ENCODE measurements at places on chromosomes 13 and 19. TPM values are rescaled to one million over a fixed set of nuclear protein-coding genes. Genes with fewer than 3 reads are reported as not detected.
A peak's percentile ranks its signal among the peaks of the same experiment; 100 is the strongest.

GRCh38 chr13:50355797-50356196 is 340.6 kb downstream of the KCNRG start:
- DNase-seq = no peak

DNA sequence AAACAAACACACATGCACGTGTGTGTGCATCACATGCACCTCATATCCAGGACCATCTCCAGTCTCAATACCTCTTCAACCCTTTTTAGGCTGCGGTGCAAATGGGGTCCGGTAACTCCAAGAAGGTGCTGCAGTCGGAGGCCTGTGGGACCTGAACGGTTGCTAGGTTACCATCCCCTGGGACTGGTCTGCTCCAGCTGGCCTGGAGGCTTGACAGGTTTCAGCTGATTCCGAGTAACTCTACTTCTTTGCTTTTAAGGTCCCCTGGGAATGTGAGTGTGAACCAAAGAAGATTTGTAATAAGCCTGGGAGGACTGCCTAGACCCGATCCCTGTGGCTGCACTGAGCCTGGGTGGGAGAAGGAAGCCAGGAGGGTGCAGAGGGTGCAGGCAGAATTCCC is 117.5 kb downstream of the CCNA1 start:
- peak; percentile 29 for DNase-seq

The CRYL1 gene
- polyA plus RNA-seq = 25.2 TPM

- DNase-seq = no peak
These were observed 16.6 kb upstream of the ATP12A start for GRCh38 chr13:24663586-24663985.

The PRRG2 gene
- 0.17 TPM for polyA plus RNA-seq

DNA sequence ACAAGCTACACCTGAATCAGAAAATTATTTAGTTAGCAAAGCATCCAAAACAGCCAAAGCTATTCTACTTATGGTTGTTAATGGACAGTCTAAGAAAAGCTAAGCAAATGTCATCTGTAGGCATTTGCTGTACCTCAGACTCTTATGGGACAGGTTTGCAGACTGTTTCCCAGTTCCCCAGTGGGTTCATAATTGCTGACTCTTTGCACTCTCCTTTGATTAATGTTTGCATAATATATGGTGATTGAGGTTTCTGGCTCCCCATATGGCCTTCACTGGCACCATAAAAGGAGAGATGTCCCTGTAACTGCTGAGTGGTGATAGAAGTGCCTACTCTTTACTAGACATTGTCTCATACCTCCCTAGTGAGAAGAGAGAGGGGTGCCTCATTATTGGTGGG is 142.1 kb downstream of the GPC6 start:
- no peak for DNase-seq

DNA sequence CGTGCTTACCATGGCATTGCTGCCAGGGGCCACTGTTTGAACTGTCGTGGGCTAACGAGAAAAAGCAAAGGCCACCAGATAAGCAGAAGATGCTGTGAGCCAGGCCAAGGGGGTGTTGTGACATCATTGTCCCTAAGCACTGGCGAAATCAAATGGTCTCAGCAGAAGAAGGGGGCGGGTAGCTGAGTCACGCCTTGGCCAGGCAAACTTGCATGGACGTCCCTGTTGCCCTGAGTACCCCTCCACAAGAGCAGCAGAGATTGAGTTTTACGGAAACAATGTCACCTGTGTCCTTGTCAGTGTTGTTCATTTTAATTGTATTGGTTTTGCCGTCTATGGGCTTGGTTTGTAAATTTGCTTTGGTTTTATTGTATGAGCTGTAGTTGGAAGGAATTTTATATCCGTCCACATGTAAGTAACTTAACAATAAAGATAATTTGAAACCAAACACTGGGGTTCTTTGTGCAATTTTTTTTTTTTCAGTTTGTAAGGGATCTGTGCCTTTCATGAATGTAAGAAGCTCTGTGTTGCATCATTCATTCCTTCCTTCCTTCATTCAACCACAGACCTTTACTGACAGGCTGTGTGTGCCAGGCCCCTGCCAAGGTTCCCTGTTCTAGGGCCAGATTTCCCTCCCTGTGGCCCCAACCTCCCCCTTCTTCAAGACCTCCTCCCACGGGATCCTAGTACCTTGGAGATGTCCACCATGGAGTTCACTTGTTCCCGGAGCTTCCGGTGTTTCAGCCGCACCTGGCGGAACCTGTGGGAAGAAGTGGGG is 12.3 kb downstream of the KCNN4 start:
- DNase-seq = no peak

- DNase-seq = peak; percentile 85
These were observed 567 bp upstream of the SMG9 start for GRCh38 chr19:43755256-43755801.

The ZNF175 gene
- polyA plus RNA-seq = 9.5 TPM

GRCh38 chr13:36767276-36767675 is 51.7 kb upstream of the RFXAP start:
- no peak for DNase-seq

The F7 gene
- polyA plus RNA-seq = not detected

- DNase-seq = no peak
These were observed 2.7 kb upstream of the GATAD2A start for GRCh38 chr19:19402656-19403372.

- no peak for DNase-seq
These were observed 1.0 kb downstream of the POSTN start for GRCh38 chr13:37597477-37598025.

The GJA3 gene
- polyA plus RNA-seq = 3.9 TPM

The PABPC3 gene
- polyA plus RNA-seq = 0.81 TPM

GRCh38 chr13:39876258-39876657 is 220.8 kb downstream of the COG6 start:
- DNase-seq = no peak

- peak; percentile 6 for DNase-seq
These were observed 28.7 kb downstream of the CYP4F2 start for GRCh38 chr19:15869109-15869555.

The ZSCAN1 gene
- 0.67 TPM for polyA plus RNA-seq

DNA sequence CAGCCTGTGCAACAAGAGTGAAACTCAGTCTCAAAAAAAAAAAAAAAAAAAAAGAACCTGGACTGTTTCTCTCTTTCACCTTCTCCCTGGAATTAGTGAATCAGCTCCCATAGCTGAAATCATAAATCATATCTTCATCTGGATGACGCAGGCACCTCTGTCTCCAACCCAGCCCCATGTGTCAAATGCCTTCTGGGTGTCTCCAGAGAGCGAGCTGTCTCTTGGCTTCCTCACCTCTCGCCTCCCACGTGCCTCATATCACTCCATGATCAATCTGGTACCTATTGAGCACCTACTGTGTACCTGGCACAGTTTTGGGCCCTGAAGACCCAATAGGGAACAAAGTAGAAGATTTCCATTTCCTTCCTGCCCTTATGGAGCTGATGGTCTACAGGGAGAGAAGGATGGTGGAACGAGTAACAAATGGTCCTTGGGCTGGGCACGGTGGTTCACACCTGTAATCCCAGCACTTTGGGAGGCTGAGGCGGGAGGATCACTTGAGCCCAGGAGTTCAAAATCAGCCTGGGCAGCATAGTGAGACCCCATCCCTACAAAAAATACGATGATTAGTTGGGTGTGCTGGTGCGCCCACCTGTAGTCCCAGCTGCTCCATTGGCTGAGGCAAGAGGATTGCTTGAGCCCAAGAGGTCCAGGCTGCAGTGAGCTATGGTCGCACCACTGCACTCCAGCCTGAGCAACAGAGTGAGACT is 2.5 kb downstream of the HSD11B1L start:
- DNase-seq = no peak

DNA sequence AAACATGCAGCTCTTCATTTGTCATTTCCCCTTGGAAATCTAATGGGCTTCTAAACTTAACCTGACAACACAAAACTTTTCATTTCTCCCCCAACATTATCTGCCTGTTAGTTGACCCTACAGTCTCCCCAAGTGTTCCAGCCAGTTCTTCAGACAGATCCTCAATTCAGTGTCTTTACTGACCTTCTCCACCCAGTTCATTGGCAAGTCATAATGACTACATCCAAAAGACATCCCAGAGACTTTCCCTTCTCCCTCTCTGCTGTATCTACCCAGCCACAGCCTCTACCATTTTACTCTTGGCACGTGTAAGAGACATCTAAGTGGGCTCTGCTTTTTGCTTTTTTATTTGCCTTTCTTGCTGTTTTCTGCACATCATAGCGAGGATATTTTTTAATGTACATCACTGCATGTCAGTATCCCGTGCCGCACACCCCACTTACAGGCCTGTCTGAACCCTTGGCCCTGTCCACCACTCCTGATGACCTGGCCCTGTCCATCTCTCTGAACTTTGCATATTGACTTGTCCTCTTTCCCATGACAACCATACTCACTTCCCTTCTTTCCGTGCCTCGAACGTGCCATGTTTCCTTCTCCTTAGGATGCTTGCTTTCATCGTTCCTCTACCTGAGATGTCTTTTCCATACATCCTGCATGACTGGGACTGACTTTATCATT is 391.9 kb downstream of the IRS2 start:
- no peak for DNase-seq

The KCTD12 gene
- 197 TPM for polyA plus RNA-seq

GRCh38 chr19:31356587-31357314 is 7.5 kb upstream of the TSHZ3 start:
- no peak for DNase-seq

The FPR1 gene
- 1.9 TPM for polyA plus RNA-seq

The TEKTIP1 gene
- not detected for polyA plus RNA-seq

DNA sequence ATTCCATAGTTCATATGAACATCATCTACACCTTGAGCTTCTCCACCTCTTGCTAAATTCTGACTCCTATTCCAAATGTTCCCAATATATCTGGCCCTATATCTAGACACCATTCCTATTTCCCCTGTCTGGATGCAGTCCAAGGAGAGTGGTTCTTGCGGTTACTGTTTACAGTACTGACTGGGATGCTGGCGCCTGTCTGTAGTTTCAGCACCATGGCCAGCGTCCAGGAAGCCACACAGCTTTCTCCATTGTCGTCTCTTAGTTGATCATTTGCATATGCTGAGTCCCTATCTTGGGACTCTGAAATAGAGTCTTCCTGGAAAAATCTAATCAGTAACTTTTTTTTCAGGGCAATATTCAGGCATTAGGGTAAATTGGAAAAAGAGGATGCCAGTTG is 14.9 kb downstream of the LAIR2 start:
- DNase-seq = peak; percentile 56

- DNase-seq = no peak
These were observed 48.4 kb downstream of the AKAP11 start for GRCh38 chr13:42320375-42320787.

The CEACAM3 gene
- not detected for polyA plus RNA-seq

DNA sequence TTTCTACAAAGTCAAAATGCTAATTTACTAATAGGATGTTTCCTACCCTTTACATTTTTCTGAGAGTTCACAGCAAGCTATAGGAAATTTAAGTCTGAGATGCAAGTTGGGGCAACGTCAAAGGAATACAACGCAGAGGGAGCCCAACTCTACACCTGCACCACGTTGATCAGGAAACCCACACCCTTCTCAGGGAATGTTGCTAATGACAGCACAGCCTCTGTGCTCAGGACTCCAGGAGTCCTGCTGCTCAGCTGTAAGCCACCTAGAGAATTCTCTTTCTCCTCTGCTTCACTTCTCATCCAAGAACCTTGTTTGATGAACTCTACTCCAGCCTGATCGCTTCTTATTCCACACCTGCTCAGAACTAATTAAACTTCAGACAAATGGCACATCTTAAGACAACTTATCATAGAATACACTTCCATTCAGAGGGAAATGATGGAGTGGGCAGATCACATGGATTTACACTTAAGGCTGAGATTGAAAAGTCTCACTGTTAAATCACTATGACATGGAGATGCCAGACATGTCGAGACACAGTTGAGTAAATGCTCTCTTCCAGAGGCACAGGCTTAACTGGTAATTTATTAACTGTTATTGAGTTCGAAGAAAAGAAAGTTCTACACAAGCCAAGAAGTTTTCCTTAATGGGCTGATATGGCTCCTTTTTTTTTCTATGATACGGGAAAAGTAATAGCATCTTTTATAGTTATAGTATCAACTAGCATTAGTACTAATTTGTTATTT is 811.6 kb upstream of the ARGLU1 start:
- no peak for DNase-seq

DNA sequence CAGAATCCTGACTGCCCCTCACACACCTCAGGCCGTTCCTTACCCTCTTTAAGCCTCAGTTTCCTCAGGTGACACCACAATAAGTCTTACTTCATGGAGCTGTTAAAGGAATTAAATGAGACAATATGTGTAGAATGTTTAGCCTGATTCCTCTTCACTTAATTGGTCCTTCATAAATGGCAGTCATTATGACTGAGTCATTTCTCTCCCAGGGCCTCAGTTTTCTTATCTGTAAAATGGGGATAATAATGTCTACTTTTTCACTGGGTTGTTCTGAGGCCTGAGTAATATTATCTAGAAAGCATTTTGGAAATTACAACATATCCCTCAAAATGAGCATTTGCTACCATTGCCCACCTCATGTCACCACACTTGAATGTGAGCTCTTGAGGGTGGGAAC is 21.6 kb downstream of the POU2F2 start:
- no peak for DNase-seq

DNA sequence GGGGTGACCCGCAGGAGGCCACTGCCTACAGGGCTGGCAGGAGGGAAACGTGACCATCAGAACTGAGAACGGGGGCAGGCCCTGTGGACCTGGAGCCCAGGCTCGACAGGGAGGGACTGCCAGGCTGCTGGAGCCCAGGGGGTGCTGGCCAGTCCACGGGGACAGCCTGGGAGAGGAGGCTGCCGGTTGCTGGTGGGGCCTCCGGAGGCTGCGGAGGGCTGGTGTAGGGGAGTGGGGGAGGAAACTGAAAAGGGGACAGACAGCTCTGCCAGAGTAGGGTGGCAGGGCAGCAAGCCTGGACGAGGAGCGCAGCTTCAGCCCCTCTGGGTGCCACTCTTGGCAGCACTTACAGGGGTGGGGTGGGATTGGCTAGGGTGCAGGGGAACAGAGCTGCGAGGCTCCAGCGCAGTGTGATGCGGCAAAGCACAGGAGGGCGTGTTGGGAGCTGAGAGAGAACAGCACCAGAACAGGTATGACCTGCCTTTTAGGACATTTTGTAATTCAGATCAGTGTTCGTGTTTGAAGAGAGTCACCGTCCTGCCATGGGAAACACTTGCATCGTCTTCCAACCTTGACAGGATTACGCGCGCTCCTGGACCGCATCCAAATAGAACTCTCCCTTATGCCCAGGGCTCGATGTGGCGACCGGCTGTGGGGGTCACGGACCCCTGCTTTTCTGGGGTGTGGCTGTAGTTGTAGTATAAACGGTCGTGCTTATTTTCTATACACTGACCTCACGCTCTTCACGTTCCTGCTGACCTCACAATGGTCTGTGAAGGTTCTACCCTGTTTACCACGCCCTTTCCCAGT is 19.9 kb upstream of the ARHGEF7 start:
- DNase-seq = no peak

DNA sequence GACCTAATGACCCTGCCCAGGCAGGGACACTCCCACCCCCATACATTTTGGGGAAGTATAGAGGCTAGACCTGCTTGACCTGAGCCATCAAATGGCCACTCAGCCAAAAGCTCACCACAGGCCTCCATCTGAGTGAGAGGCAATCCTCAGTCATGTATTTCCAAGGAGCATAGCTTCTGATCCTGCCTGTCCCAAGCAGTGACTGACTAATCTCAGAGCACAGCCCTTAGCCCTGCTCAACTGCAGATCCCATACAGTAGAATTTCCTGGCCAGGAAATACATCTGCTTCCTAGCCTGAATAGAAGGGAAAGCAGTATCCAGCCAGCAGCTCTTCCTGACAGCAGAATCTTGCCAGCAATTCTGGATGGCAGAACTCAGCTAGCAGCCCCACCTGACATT is 880.6 kb upstream of the GPC6 start:
- DNase-seq = no peak

- no peak for DNase-seq
These were observed 139.0 kb downstream of the FLT1 start for GRCh38 chr13:28355822-28356371.

GRCh38 chr19:38801359-38802095 is 11.2 kb downstream of the LGALS4 start:
- no peak for DNase-seq

GRCh38 chr13:33006134-33006533 is 10.1 kb upstream of the KL start:
- no peak for DNase-seq
